ENCODE measurements at places on chromosomes 5 and 9.
A peak's percentile ranks its signal among the peaks of the same experiment; 100 is the strongest.

GRCh38 chr5:143449772-143450171 lies 46.3 kb upstream of the NR3C1 start:
- no peak for DNase-seq

- no peak for DNase-seq
Observed at GRCh38 chr9:89790542-89791109, 185.8 kb downstream of the GADD45G start.

DNA sequence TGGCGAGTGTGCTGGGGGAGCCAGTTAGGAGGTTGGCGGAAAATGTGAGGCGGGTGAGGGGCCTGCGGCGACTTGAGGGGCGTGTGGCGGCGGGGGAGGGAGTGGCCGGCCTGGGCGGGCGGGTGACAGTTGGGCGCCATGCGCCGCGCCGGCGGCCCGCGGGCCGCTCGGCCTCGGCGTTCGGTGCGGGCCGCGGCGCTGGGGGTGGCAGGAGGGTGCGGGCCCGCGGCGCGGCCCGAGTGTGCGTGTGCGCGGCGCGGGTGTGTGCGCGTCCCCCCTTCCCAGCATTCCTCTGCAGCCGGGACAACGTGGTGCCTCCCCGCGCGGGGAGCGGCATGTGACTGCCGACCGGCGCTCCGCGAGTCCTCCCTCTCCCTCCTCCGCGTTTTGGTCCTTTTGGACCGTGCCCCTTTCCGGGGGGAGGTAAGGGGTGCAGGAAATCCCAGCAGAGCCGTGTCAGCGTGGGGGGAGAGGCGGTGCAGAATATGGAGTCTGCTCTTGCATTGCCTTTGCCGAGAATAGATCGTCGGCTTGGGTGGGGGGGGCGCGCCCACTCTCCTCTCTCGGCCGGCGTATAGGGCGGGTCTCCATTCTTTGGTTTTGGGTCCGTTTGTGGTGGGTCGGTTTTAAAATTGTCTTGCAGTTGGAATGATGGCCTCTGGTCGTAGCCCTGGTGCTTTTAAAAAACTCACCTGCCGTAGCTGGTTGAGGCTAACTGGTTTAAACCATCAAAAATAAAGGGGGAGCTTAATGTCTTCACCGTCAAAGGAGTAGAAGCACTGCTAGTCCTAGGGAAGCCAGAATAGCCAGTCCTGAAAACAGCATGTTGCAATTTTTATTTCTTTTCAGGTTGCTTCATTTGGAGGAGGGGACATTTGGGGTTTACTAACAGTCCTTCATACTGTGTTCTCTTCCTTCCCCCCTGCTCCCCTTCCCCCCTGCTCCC lies 2.0 kb downstream of the LARP1 start:
- DNase-seq: peak; percentile 70

DNA sequence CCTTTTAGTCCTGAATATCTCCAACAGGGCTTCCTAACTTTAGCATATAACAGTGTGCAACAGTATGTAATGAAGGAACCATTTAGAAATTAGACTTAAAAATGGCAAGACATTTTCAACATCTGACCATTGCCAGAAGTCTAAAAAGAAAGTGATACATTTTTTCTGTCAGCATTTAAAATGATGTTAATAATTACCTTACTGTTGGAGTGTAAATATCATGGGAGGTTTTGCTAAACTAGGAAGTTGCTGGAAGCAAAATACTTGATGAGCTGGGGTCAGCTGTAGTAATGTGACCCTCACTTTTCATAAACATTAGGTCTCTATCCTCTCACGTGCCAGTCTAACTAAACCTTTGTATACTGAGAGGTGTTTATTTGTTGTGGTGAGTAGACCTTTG lies 68.8 kb downstream of the NTRK2 start:
- DNase-seq: no peak

- DNase-seq: no peak
Observed at GRCh38 chr9:134316449-134317160, 9.7 kb upstream of the RXRA start.

GRCh38 chr9:89036891-89037290 lies 45.6 kb downstream of the S1PR3 start:
- DNase-seq: no peak

- DNase-seq: no peak
Observed at GRCh38 chr9:26210338-26210851, 532.2 kb upstream of the TUSC1 start.

DNA sequence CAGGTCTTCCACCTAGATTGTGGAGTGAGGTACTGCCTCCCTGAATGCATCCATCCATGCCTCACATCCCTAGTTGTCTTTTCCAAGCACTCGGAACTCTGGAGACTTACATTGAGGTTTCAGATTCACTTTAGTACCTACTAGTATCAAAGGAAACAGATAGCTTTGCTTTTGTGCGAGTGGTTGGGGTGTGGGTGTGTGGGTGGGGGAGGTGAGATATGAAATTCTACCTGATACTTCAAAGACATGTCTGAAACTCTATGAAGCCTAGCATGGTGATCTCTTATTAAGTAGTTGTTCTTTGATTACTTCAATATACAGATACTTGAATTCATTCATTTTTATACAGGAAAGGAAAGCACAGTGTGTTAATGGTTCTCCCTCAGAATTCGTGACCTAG lies 64.4 kb downstream of the MCCC2 start:
- DNase-seq: no peak

GRCh38 chr9:107875571-107875980 lies 386.0 kb upstream of the KLF4 start:
- DNase-seq: no peak

DNA sequence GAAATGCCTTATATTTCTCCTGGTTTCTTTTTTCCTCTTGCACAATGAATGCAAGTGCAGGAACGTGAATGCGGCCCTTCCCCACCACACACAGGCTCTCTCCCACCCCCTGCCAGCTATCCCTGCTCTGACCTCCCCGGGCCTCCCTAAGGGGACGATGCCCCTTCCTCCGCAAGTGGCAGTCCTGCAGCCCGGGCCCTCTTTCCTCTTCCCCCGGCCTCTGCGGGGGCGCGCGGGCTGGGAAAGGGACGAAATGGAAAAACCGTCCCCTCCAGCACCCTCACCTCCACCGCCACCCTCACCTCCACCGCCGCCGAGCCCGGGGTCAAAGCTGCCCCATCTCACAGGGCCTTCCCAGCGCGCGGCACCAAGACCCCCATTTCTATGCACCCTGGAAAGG lies 44.7 kb downstream of the GAS1 start:
- DNase-seq: no peak

DNA sequence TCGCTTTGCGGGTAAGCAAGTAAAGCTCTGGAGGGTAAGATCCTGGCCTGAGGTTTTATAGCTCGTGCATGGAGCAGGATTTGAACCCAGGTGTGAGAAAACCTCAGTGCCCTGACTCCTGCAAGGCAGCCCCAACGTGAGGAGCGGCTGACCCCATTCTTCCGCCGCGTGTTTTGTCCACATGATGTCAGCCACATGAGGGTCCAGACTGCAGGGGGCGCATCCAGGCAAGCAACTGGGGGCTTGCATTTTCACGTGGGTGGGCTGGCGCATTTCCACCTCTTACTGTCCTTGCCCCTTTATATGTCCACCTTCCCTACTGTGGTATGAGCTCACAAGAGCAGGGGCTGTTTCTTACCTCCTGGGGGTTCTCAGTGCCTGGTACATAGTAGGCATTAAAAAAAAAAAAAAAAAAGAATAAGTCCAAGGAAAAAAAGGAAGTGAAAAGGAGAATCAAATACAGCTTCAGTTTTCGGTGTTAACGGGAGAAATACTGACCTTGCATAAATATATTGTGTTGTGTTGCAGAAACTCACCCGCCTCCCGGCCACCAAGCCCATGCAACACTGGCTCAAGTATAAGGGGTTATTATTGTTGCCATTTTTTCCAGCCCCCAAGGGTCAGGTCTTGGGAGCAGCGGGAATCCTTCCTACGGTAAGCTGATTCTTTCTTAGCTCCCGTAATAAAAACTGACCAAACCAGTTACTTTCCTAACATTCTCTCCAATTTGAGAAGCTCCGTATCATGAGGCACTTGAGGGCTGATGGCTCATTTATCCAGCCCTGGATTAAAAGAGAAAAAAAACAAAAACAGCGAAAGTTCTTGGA lies 15.0 kb downstream of the TLX3 start:
- no peak for DNase-seq

GRCh38 chr5:54601411-54602230 lies 84.1 kb downstream of the SNX18 start:
- no peak for DNase-seq

GRCh38 chr5:93359960-93360305 lies 221.1 kb downstream of the NR2F1-AS1 start:
- DNase-seq: no peak

DNA sequence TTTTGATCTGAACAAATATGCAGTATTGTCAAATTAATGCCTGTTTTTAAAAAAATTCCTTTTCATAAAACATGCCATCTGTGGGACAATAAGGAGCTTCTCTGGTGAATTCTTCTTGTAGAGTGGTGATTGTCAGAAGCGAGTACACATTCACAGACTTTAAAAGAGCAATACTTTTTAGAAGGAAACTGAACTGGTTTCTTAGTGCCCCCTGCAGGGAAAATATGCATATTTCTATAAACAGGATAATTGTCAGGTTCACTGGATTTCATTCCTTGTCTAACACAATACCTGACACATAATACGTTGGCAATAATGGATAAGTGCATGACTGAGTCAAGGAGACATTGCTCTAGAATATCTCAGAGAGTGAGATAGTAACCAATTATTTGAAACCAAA lies 133.7 kb downstream of the KIF4B start:
- no peak for DNase-seq

DNA sequence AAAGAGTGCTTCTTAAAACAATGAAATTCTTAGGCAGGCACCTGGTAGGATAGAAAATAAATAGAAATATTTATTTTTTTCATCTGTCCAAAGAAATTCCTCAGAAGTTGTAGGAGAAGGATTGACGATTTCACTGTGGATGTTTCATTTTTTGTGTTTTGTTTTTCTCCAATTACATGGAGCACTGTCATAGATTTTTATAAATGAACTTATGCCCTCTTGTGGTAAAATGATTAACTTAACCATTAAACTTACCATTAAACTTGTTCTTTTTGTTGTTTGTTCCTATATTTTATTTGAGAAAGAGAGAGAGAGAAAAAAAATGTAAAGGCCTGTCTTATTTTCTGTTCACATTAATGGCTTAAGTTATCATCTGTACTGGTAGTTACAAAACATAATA lies 339.2 kb downstream of the PRR16 start:
- no peak for DNase-seq

DNA sequence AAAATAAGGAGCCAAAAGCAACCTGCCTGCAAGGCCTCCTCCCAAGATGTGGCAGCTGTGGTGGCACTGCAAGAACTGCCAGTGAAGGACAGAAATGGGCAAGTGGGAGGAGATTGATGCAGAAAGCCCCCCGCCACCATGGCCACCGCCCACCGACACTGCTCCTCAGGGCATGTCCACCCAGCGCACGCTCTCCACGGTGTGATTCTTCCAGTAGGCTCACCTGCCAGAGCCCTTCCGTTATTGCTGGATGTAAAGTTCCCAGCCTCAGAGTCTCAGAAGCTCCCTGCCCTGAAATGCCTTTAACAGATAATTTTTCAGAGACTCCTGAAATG lies 155.2 kb upstream of the PHYKPL start:
- no peak for DNase-seq

GRCh38 chr9:9951556-9952160 lies 661.1 kb downstream of the PTPRD start:
- no peak for DNase-seq

- DNase-seq: no peak
Observed at GRCh38 chr9:700365-701282, 140.9 kb upstream of the DMRT1 start.

- no peak for DNase-seq
Observed at GRCh38 chr5:98794414-98795080, 21.1 kb downstream of the RGMB start.

DNA sequence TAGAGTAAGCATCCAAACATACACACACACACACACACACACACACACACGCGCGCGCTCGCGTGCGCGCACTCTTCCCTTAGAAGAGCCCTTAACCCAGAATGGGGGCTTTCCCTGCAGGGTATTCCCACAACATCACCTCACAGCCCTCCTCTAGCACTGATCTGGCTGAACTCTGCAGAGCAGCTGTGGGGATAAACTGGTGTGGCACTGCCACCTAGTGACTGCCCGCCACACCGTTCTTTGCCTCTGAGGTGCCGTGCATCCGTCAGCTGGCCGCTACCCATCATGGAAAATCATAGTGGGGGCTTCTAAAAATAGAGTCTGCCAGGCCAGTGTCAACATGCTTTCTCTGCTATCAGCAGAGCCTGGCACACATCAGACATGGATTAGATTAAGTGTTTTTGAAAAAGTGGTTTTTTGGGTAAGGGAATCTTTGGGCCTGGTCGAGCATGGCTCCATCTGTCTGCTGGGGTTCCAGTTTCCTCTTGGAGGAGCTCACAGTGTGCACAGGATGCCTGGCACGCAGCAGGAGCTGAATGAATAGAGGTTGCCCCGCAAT lies 88.1 kb downstream of the KCNN2 start:
- DNase-seq: peak; percentile 8
